ENCODE measurements at places on chromosomes 7 and 10.

- DNase-seq = no peak
These were observed 2.4 kb upstream of the CD36 start for GRCh38 chr7:80635998-80636397.

DNA sequence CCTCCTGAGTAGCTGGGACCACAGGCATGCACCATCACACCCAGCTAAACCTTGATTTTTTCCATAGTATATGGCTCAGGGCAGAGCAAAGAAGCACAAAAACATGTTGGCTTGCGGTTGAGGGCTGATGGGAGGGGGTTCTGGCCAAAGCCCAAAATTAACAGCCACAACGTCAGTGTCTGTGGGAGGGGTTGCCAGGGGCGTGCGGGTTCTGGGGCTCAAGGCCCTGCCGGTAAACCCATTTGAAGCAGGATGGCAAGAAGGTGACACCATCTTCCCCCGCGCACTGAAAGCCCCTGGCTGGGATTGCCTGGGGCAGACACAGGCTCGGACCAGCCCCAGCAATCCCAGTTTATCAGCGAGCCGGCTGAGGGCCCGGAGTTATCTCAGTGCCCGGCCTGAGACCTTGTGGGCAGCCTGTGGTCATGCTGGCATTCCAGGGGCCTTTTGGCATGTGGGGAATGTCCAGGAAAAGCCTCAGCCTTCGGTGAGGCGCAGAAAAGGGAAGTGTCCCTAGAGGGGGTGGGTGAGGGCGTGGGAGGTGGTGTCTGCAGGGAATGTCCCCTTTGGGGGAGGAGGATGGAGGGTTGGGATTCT is 167.7 kb upstream of the TNRC18 start:
- DNase-seq = no peak

GRCh38 chr7:22851145-22851544 is 28.5 kb upstream of the TOMM7 start:
- no peak for DNase-seq

GRCh38 chr7:112938863-112939573 is 147.6 kb downstream of the GPR85 start:
- peak; percentile 5 for DNase-seq

DNA sequence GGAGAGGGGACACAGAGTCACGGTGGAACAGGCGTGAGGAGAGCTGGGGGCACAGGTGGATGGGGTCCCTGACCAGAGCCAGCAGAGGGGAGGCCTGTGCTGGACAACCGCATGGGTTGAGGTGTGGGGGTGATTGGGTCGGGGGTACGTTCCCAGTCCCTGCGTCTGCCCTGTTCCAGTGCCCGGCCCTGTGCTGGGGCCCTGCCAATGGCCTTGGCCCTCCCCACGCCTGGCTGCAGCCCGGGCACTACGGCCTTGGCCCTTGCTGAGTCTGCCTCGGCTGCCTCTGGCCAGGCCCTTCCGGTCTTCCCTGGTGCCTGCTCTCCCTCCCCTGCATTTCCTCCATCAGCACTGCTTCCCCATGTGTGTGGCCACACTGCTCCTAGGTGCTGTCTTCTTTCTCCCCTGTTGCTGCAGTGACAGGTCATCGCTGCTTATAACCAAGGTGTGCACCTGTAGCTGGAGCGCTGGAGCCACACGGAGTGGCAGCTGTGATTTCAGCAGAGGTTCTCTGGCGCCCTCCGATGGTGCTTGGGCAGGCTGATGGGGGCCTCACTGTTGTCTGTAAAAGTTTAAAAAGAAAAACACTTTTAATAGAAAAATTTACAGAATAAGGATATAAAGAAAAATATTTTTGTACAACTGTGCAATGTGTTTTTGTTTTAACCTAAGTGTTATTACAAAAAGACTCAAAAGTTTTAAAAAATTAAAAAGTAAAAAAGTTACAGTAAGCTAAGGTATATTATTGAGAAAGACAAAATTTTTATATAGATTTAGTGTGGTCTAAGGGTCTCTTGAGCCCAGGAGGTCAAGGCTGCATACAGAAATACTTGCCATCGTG is 45.2 kb upstream of the BHLHA15 start:
- no peak for DNase-seq

DNA sequence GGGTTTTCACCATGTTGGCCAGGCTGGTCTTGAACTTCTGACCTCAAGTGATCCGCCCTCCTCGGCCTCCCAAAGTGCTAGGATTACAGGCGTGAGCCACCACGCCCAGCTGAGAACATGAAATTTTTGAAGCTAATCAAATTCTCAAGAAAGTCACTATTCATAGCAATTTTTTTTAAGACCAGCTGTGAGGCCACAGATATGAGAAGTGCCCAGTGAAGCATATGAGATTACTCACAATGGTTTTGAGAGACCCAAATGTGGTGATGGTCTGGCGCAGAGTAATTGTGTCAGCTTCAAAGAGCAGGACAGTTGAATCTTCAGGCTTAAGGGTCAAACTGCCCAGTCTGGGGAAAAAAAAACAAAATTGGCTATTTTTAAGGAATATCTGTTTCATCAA is 16.2 kb downstream of the NCOA4 start:
- DNase-seq = no peak

DNA sequence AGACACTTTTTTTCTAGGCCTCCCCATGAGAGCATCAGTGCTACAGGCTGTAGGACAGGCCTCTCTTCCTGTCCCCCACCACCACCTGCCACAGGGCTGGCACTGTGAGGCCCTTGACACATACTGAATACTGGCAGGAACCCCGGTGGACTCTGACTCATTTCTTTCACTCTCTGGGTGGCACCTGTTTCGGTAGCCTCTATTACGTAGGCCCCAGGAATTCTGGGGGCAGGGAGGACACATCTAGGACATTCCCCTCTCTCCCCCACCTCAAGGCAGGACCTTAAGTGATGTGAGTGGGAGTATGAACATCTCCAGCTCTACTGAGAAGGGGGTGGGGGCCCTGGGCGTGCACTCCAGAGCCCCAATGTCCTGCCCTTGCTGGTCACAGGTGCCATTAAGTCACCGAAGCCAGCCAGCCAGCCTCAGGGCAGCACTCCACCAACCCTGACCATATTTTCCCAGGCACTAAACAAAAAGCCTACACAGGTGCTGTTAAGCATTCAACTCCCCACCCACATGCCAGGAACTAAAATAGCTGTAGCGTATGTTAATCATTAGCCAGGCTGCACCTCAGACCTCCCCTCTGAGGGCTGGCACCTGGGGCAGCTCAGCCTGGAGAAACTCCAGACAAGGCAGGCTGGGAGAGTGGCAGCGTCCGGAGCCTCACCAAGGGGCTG is 8.9 kb downstream of the ANXA11 start:
- DNase-seq = no peak

DNA sequence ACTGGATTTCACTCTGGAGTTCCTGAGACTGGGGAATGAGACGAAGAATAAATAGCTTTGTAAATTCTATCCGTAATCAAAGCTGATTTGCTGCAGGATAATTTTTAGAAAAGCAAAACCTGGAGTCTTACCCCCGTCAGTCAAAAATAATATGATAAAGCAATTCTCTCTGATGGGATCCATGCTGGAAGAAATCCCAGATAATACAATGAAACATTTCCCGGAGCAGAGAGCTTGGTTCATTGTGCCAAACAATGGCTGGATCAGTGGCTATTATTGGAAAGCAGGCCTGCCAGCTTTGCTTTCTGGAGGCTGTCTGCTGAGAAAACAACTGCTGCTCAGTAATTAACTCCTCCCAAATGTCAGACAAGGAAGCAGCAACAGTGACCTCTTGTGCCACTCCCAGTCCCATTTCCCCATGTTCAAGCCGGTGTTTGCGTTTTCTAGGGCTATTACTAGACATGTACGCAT is 609.4 kb upstream of the PCDH15 start:
- no peak for DNase-seq

All from 8988T (cell line).